Fibroblast of skin of scalp (primary cell): ENCODE measurements at places on chromosomes 7 and 10.

DNA sequence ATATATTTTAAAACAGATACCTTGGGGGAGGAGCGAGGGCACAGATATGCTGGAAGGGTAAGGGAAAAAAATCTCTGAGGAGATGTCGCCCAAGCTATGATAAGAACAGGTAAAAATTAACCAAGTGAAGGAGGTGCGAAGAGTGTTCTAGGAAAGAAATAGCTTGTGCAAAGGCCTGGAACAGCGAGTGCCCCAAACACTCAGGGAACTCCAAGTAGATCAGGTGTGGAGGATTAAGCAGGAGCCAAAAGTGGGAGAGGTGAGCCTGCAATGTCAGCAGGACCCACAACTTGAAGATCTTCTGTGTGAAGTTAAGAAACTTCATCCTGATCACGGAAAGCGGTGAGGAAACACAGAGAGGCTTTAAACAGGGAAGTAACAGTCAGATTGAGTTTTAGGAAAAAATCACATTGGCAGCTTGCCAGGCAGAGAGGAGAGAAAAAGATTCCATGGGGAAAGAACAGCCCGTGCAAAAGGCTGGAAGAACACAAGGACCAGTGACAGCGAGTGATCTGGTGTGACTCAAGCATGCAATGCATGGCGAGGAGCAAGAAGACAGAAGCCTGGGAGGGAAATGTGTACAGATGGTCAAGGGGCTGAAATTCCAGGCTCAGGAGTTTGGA, 30.7 kb downstream of the FGF8 start:
- no peak for DNase-seq

DNA sequence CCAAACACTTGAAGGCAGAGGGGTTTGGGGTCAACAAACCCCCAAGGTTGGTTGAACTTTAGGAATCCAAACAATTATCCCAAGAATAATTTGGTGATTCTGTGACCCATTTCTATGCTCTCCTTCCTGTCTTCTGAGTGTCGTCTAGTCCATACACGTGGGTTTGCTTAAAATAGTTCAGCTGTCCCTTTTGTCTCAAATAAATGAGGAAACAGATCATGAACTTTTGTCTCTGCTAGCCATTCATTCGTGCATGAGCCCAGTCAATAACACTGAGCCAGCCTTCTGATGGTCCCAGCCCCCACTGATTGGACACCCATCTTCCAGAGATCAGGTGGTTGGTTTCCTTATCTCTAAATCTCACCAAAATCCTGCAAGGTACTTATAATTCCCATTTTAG, 255.4 kb downstream of the PRPF18 start:
- no peak for DNase-seq

- DNase-seq: no peak
Observed at GRCh38 chr7:74561898-74562613, 95.5 kb upstream of the GTF2I start.

DNA sequence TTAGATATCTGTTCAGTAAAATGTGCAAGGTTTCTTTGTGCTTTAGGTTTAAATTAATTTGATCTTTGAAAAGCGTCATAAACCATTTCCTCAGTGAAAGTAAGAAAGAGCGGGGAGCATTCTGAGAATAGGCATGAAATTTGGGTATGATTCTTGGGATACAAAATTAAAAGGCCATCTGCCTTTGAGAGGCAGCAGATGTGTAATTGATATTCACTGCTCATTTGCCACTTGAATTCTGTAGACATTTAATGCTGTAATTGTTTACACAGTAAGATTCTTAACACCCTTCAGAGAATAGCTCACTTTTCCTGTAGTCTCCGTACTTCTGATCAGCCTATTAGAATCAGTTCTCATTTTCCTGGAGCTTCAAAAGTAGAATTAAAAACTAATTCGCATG, 18.7 kb downstream of the FRMD4A start:
- no peak for DNase-seq

- DNase-seq: no peak
Observed at GRCh38 chr7:90492250-90492649, 22.8 kb downstream of the PTTG1IP2 start.

GRCh38 chr10:86439544-86439943, 72.9 kb upstream of the GRID1 start:
- peak; percentile 74 for DNase-seq

DNA sequence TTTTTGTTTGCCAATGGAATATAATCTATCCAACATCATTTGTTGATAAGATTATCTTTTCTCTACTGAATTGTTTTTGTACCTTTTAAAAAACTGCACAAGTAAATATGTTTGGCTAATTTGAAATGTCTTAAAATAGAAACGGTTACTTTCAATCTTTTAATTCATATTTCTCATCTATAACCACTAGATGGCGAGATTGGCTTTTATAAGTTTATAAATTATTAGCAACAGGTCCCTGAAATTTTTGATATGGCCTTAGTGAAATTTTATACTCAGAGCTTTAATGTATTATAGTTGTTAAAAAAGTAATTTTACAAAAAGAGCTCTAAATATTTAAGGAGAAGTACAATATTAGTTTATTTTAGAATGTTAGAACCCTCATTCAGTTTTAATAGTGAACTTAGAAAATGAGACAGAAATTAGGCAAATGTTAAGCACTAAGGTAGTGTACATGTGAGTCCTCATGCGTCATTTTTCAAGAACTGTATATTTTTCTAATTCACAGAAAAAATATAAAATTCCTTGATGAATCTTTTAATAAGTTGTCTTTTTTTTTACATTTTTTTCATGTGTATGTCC, 592.5 kb downstream of the ARL4A start:
- peak; percentile 29 for DNase-seq

DNA sequence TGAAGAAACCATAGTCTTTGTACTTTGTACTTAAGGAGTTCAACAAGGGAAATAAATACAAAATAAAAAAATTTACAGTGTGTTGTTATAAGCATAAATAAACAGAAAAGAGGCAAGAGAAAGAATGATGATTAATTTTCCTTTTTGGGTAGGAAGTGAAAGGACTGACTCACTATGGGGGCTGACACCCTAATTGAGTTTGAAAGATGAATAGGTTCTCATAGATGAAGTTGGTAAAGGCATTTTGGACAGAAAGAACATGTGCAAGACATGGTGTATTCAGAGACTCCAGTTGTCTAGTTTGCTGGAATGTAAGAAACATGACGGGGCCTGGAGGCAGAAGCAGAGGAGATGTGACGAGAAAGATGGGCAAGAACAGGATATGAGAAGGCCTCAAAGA, 83.7 kb downstream of the VPS50 start:
- DNase-seq: peak; percentile 31

DNA sequence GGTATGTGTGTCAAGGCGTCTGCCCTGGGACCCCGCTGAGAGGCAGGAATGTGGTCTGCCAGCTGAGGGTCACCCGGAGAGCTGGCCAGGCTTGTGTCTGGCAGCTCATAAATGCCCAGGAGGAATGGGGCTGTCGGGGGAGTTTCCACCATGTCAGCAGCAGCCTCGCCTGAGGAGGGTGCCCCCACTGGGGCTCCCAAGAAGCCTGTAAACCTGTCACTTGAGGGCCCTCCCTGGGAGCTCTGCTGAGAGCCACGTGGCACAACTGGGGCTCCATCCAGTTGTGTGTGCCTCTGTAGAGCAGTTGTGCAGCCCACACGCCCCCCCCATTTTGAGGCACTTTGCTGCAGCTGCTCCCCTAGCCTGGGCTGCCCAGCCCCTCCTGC, 70.6 kb downstream of the NEURL1 start:
- no peak for DNase-seq

- peak; percentile 9 for DNase-seq
Observed at GRCh38 chr7:108581655-108582491, 12.2 kb downstream of the DNAJB9 start.

DNA sequence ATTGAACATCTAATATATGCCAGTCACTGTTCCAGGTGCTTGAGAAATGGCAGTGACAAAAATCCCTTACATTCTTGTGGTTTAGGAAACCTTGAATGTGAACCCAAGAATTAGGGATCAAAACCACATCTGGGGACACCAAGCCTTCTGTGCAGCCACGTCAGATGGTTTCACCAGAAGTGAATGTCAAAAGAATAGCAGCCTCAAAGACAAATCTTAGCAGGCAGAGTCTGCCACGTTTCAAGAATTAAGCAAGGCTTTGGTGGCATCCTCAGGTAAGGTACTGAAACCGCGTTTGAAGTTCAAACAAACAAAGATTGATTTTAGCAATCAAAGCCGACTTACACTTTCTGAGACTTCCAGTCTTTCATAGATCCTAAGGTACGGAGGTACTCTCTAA, 225.5 kb upstream of the GNAI1 start:
- no peak for DNase-seq

GRCh38 chr10:117768333-117769042, 225.9 kb downstream of the EMX2 start:
- no peak for DNase-seq

GRCh38 chr7:115409682-115410433, 488.0 kb downstream of the MDFIC start:
- no peak for DNase-seq

DNA sequence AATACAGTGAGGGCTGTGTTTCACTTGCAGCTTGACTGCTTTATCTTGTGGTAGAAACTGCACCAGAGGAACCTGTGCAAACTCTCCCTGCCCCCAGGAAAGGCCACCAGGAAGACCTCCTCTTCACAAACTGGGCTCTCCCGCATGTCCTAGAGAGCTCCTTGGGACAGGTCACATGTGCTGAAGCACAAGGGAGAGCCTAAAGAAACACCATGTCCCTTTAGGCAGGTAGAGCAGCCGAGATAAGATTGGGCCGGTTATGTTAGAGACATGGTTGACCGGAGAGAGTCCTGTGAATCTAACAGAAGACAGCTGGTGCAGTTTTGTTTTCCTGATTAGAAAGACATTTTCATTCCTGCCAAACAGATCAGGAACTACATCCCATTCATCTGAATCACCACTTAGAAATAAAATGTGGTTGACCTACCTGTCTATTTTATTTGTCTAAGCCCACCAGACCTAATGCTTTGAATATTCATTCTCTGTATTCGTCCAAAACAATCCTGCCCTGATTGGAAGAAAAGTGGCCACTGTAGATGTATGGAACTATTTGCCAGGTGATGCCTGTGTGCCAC, 224.1 kb downstream of the GLI3 start:
- DNase-seq: no peak

- no peak for DNase-seq
Observed at GRCh38 chr10:114356751-114357514, 47.4 kb downstream of the AFAP1L2 start.

DNA sequence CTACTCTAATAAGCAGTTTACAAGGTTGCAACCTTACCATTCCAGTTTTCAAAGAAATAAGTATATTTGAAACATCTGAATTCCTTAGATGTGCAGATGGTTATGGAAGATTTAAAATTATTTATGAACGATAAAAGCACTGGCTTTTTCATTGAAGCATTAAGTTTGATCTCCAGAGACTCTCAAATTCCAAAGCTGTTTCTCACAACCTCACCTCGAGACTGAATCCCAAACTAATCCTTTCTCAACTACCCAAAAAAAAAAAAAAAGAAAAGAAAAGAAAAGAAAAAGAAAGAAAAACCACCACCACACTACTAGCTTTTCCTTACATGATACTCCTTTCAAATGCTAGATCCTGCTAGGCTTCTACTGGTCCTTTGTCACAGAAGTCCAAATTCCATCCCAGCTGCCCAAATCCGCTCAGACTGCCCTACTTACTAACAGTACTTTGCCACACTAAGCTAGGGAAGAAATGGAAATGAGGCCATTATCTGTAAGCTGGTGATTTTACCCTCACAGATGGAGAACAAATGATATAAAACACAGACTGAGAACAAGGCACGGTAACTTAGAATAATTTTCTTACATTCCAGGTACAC, 100.6 kb upstream of the CDK1 start:
- DNase-seq: peak; percentile 23

GRCh38 chr10:6211341-6211670, 8.6 kb downstream of the PFKFB3 start:
- DNase-seq: no peak

- peak; percentile 5 for DNase-seq
Observed at GRCh38 chr7:6536262-6537260, 14.7 kb downstream of the GRID2IP start.

DNA sequence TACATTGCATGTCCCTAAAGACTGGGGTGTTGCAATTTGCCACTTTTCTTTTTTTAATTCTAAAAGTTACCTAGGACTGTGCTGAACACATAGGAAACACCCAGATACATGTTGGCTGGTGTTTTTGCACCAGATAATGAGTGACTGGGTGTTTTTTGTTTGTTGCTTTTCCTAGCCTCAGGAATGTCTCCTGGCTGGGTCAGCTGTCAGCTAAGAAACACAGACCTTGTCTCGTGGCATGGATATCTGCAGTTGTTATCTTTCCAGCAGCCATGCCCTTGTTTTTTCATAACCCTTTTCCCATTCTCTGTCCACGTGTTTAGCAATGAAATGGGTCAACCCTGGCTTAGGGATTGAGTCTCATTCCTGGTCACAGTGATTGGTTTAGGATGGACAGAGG, 433.9 kb upstream of the ZMIZ1 start:
- DNase-seq: peak; percentile 39
